ENCODE measurements at places on chromosomes 16 and 17. TPM values are rescaled to one million over a fixed set of nuclear protein-coding genes. Genes with fewer than 3 reads are reported as not detected.
A peak's percentile ranks its signal among the peaks of the same experiment; 100 is the strongest.

GRCh38 chr17:19304209-19304608 lies 58.3 kb downstream of the B9D1 start:
- peak; percentile 33 for DNase-seq

DNA sequence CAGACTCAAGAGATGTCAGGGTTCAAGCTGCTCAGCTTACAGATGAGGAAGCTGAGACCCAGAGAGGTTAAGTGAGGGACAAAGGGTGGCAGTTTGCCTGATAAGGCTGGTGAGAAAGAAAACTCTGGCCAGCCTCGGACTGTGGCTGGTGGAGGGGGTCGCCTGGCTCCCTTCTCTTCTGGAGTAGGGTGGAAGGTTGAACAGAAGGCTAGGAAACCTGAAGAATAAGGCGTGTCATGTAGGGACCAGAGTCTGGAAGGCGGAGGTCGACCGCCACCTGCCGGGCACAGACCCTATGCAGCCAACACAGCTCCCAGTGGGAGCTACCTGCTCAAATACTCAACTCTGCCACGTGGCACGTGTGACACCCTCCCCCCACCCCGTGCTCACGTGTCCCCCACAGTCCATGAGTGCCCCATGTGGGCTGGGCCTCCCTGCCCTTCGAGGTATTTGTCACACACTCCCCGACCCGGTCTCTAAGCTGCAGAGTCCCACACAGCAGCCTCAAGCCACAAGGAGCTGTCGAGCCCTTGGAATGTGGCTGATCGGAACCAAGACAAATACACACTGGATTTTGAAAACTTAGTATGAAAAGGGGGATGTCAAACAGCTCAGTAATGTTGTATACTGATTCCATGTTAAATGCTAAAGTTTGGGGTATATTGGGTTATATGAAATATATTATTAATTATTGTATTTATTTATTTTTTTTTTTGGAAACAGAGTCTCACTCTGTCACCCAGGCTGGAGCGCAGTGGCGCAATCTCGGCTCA lies 11.8 kb downstream of the HID1 start:
- no peak for DNase-seq

DNA sequence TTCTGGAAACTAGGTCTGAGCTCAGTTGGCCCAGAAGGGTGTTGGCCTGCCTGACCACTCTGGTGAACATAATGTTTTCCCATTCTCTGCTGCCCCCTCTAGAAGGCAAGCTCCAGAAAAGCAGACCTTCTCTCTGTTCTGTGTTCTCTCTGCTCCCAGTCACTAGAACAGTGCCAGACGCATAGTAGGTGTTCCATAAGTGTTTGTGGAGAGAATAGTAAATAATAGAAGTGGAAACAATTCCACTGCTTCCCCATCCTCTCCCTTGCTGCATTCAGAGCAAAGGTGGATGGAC lies 32.2 kb upstream of the ETV4 start:
- no peak for DNase-seq

DNA sequence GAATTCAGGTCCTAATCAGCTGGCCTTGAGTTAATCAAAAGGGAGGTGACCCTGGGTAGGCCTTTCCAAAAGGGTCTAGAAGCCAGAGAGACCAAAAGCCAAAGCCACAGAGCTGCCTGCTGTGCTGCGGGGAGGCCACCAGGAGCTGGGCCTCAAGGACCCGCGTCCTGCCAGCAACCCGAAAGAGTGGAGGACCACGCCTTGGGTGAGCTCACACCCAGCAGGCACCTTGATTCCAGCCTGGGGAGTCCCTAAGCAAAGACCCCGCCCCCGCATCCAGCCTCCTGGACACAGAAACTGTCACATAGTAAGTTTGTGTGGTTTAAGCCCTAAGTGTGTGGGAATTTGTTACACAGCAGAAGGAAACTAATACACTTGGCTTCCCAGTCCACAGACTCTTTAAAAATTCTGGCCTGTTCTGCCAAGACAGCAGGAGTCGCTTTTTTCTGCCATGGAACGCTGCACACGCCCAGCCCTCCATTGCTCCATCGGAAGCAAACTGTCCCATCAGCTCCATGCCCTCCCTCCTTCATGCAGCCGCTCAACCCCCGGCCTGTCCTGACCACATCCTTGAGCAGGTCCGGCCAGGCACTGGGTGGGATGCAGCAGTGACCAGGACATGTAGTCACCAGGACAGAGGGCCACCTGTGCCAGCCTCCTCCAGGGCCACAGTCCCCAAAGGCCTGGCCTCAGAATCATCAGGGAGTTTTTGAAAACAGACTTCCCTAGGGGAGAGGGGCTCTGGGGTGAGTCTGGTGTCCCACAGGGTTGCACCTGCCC lies 20.9 kb upstream of the RASD1 start:
- no peak for DNase-seq

GRCh38 chr17:72404872-72405271 lies 284.1 kb downstream of the SOX9 start:
- no peak for DNase-seq

DNA sequence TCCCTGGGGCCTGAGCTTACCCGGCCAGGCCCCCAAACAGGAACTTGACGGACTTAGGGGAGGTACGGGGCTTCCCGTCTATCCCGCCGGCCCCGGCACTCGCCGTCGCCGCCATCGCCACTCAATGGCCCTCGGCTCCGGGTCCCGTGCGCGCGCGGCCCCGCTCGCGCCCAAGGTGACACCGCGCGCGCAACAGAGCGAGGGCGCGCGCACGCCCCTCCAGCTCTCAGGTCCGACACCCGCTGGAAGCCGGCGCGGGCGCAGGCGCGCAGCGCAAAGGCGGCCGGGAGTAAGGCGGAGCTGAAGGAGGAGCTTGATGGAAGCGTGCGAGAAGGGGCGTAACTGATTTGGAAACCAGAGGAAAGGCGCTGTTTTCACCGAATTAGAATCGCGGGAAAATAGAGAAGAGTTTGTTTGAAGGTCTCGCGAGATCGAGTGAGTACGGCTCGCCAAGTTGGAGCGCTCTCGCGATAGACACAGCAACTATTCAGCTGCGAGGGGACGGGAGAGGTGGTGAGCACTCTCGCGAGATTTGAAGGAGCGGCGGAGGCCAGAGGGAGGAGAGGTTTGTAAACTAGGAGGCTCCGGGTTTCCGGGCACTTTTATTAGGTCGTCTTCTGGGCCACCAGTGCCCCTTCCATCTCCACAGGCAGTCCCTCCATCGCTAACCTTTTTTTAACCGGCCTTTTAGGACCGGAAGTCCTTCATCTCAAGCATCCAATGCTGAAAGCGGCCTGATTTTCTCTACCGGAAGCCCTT lies at the start of the genes RNF167 and SLC25A11:
TSS of gene RNF167 (plus strand) at position 473 of the 759 bp plus-strand sequence. CDS start 642 bp downstream, outside the sequence.
TSS of gene SLC25A11 (minus strand) at position 251 of the 759 bp plus-strand sequence. CDS start at position 115, 136 bp downstream.
- peak; percentile 97 for DNase-seq

DNA sequence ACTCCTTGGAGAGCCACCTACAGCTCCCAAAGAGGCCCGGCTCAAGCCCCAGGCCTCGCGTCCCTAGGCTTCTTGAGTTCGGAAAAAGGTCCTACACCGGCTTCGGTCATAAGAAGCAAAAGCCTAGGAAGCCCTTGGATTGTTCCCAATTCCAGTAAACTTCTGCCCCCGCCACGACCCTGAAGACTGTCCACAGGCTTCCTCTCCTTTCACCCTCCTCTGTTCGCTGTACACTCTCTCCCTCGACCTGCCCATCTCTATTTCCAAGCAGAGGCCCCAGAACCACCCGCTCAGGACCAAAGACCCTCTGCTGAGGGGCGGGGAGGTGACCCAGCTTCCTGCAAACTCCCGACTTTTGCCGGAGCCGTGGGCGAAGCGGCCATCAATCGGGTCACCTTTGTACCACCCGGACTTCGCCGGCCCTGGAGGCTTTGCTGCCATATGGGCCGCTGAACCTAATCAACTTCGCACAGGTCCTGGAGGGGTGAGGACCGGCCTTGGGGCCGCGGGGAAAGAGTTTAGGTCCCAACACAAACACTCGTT lies 2.7 kb downstream of the HOXB2 start:
- DNase-seq, result peak; percentile 33

- DNase-seq, result no peak
Measured at GRCh38 chr16:1817716-1818115, 8.9 kb downstream of the HAGH start.

GRCh38 chr17:77613627-77614026 lies 344.9 kb upstream of the TNRC6C start:
- no peak for DNase-seq

- no peak for DNase-seq
Measured at GRCh38 chr17:61294777-61295176, 104.9 kb upstream of the TBX2 start.

The WNK4 gene
- 2.3 TPM for total RNA-seq

The CETP gene
- total RNA-seq, result 0.50 TPM

The DBNDD1 gene
- total RNA-seq, result 5.1 TPM

The KLHL10 gene
- 76.3 TPM for total RNA-seq

The KRTAP3-1 gene
- total RNA-seq, result not detected

The DNAAF8 gene
- 61.6 TPM for total RNA-seq

The CD300LF gene
- total RNA-seq, result 0.43 TPM

The UQCRC2 gene
- total RNA-seq, result 136 TPM

The MYCBPAP gene
- total RNA-seq, result 75.9 TPM
